ENCODE measurements at places on chromosomes 1 and 21.

DNA sequence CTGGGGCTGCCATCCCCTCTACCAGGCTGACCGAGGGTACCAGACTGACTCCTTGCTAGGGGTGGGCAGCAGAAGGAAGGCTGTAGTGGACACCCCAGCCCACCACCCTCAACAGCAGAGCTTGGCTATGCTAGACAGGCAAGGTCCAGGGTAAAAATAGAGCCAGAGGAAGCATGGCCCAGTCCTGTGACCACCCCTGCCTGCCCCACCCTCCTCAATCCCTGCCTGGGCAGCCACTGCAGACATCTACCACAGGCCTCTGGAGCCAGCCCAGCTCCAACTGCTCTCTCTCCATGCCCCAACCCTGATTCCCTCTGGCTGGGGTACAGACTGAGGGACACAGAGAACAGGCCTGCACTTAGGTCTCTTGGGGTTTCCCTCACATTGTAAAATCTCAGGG lies 1.7 kb downstream of the S100A1 start:
- no peak for DNase-seq

GRCh38 chr1:230351514-230351913 lies 74.6 kb downstream of the PGBD5 start:
- DNase-seq: no peak

DNA sequence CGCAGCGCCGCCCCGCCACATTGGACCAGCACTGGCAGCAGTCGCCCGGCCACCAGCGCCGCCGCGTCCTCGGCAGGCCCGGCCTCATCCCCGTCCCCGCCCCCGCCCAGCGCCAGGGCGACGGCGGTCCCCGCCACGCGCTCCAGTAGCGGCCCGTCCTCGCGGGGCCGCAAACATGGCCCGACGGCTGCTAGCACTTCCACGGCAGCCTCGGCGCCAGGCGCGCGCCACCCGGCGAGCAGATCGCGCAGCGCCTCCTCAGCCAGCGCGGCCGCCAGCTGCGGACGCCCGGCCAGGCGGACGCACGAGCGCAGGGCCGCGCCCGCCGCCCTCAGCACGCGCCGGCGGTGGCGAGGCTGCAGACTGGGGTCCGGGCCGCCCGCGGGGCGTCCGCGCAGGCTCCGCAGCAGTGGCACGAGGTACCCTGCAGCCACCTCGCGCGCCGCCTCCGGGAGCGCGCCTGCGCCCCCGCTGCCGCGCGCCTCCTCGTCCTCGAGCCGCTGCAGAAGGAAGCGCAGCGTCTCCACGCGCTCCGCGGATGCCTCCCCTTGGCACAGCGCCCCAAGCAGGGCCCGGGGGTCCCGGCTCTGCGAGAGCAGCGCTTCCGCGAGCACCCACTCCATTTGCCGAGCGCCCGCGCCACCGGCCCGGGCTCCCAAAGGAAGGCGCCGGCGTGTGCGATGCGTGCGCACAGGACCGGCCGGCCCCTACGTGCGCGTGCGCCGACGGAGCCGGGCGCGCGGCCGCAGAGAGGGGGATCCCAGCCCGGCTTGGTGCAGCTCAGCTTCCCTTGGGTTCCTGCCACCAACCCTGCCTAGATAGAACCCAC lies at the start of gene TARBP1:
Gene TARBP1 (minus strand): TSS at position 699 of the 829 bp plus-strand sequence. CDS start 76 bp downstream, at position 623.
- DNase-seq: peak; percentile 27

DNA sequence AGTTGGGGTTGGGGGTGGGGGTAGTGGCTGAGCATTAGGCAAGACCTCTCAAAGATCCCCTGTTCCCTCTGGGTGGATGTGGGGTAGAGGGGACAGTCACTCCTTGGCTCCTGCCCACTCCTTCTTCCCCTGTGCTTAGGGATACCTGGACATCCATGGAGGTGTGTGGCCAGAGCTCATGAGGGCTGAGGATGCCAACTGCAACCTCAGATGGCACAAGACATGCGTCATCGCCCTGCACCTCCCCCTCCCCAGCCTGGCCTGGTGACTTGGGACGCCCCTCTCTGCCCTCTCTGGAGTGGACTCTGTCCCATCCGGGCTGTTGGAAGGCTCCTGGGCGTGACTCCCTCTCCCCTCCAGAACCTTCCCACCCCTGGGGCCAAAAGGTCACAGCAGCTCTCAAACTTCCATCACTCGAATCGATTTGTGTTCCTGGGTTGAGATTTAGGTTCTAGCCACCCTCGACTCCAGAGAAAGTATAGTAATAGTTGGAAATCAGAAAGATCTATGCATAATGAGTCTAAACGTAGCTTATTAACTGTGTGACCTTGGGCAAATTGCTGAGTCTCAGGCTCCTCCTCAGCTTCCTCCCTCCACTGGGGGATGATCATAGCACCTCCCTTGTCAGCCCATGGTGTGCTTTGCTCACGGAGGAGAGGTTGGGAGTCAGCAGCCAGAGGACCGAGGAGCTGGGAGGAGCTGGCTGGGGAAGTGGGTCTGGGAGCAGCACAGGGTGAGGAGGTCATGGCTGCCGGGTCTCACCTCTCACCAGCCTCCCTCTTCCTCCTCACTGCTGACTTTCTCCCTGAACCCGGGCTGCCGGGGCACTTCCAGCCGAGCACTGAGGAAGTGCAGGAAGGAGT lies 2.2 kb upstream of the PTPN7 start:
- DNase-seq: no peak

DNA sequence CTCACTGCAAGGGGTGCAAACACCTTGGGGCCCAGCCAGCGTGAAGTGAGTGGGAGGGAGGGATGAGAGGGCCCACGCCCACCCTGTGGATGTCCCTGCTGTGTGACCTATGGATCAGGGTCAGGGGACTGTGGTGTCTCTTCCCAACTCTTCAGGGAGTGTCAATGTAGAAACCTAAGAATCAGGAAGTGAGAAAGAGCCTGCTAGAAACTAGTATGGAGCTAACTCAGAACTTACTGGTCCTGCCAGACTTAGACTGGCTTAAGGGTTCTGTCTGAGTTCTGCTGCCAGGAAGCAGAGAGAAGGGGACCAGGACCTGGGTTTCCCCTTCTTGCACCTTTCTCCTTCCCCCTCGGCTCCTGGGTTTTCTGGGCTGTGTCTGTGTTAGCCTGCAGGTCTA lies 1.8 kb upstream of the IL10 start:
- DNase-seq: no peak

- peak; percentile 86 for DNase-seq
Measured at GRCh38 chr1:58548371-58548770, 1.8 kb upstream of the OMA1 start.

- no peak for DNase-seq
Measured at GRCh38 chr1:87426463-87427249, 98.0 kb downstream of the LMO4 start.

DNA sequence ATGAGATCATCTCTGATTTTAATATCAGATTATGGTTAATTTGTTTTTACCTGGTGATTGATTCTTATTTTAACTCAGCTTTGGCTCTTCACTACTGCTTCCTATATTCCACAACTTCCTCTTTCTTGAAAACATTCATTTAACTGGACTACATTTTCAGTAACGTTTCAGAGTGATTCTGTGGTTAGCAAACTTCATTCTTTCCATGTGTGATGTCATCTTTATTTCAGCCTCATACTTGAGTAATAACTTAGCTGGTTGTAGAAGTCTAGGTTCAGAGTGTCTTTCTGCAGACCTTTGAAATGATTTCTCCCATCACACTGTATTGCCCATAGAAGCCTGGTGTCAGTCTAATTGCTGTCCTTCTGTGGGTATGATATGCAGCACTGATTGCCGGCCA lies 36.0 kb upstream of the SLC35F3 start:
- DNase-seq: no peak

DNA sequence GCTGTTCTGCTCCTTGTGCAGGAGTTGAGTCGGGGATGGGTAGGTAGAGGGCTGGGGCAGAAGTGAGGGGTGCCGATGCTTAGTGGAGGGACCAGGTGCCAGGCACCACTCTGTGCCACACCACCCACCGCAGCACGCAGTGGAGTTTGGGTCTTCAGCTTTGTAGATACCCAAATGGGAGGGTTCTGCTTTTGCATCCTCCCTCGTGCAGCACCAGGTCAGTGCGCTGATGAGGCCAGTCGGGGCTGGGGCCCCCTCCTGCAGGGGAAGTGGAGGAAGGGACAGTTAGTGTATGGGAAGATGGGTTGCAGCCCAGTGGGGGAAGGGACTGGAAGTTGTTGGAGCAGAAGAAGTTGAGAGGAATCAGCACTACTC lies 244.0 kb downstream of the RHOU start:
- no peak for DNase-seq

GRCh38 chr1:167276969-167277368 lies 56.3 kb downstream of the POU2F1 start:
- DNase-seq: no peak

GRCh38 chr1:109786531-109787021 lies 22.9 kb upstream of the EPS8L3 start:
- DNase-seq: no peak

DNA sequence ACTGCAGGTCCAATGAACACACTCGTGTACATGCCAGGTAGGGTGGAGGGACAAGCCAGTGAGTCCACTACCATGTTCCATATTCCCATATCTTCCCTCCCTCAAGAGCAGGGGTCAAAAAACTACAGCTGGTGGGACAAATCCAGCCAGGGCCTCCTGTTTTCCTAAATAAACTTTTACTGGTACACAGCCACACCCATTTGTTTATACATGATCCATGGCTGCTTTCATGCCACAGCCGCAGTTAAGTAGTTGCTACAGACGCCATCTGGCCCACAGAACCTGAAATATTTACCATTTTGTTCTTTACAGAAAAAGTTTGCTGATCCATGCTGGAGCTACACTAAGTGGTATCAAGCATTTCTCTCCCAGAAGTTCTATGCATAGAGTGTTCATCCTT lies 42.4 kb downstream of the CASQ2 start:
- DNase-seq: no peak

GRCh38 chr21:38631676-38632075 lies 133.4 kb upstream of the ERG start:
- no peak for DNase-seq

- DNase-seq: no peak
Measured at GRCh38 chr1:9590201-9590600, 1.5 kb downstream of the TMEM201 start.

DNA sequence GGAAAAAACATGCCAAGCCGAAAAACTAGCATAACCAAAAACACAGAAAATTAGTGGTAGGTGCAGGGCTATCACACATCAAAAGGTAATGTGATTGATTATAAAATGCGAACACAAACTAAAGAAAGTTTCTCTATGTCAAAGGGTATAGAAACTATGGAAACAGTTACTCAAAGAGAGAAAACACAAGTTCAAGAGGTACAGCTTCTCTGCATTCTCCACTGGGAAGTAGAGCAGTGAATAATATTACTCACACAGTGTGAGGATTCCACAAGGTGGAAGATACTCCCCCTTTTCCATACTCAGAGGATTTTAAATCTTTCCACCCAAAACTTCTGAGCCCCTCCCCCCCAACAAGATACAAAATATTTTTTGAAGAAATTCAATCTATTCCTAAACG lies 18.6 kb downstream of the AKT3 start:
- DNase-seq: no peak

DNA sequence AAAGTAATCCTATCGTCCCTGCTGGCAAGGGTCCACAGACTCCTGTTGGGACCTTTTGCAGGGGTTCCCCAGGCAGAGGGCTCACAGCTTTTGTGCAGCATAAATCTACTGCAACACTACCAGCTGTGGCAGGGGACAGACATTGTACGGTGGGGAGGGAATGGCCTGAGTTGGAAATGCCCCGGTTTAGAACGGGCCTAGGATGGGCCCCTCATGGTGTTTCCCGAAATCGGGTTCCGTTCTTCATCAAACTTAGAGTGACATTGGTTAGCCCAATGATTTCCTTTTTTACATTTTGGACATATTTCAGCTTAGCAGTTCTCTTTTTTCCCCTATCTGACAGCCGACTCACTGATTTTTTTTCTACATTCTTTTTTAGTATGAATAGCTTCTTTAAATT lies 26.5 kb upstream of the SAMD11 start:
- DNase-seq: no peak

DNA sequence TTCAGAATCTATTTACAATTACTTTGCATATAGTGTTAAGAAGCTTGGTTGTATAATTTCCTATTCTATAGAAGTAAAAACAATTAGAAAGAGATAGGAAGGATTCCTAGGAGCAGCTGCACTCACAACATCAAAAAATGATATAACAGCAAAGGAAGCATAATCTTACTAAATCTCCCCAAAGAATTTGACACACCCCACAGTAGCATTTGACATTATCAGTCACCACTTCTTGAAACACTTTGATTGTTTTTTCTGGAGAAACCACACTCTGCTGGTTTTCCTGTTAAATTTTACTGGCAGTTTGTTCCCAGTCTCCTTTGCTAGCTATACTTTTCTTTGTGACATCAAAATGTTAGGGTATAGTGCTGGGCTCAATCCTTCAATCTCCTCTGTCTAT lies 100.8 kb upstream of the KIAA1614 start:
- no peak for DNase-seq

DNA sequence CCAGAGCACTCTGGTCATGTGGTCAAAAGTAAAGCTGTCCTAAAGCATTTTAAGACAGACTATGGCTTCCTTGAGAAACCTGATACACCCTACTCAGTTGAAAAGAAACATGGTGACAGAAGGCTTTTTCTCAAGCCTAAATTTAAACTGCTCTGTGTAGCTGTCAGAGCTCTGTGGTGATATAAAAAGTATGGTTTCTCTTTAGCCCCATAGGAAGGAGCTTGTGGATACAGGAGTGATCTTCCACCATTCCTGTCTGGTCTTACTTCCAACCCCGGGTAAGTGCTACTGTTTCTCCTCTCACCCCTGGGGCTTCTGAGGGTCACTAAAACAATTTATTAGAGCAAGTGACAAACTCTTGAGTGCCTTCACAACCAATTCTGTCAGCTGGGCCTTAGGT lies 8.5 kb downstream of the TP53BP2 start:
- DNase-seq: peak; percentile 62

DNA sequence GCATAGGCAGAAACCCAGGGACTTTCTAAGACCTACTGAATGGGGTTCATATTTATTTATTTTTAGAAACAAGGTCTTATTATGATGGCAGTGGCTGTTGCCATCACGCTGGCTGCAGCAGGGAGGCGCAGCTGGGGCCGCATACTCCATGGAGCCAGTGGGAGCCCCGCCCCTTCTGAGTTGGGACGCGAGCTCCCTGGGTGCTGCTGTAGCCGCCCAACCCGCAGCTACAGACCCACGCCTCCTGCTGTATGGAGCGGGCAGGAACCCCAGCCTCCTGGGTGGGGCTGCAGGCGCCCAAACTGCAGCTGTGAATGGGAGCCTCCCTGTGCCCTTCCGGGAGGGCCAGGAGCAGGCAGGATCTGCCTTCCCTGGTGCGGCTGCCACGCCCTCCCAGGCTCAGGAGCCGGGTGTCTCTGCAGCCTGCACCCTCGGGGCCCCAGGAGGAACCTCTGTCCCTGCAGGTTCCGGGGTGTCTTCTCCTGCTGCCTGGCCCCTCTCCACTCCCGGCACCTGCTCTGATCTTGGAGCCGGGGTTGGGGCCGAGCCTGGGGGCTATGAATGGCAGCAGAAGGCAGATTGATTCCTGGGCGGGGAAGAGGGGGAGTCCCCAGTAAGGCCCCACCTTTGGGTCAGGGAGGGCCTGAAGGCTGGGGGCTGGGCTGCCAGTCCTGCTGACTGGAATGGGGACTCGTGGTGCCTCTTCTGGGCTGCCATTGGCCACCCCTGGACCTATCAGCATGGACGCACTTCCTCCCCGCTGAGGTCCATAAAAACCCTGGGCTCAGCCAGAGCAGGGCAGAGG lies 66.5 kb upstream of the LRRN2 start:
- no peak for DNase-seq

All from NCI-H524 treated with DMSO at 0.1 percent for 48 hours (cell line).